ENCODE measurements at places on chromosomes 12 and 14.

DNA sequence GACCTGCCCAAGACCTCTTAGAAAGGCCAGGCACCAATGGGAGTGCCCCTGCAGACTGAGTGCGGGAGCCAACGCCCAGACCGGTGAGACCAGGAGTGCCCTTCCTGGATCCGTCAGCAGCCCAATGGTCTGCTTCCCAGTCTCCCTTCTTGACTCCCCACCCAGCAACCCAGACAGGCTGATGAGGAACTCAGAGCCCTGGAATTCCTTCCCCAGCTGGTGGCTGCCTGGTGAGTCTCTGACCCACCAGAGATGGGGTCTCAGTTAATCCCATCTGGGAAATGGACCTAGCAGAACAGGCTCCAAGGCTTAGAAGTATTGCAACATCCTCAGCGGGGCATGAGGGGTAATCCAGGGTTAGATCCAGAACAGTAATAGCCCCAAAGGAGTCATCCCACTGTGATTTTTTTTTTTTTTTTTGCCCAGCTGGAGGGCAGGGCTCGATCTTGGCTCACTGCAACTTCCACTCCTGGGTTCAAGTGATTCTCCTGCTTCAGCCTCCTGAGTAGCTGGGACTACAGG lies 1.5 kb upstream of the RASAL1 start:
- no peak for DNase-seq

GRCh38 chr14:71190770-71191374 lies 283.6 kb downstream of the PCNX1 start:
- DNase-seq: no peak

DNA sequence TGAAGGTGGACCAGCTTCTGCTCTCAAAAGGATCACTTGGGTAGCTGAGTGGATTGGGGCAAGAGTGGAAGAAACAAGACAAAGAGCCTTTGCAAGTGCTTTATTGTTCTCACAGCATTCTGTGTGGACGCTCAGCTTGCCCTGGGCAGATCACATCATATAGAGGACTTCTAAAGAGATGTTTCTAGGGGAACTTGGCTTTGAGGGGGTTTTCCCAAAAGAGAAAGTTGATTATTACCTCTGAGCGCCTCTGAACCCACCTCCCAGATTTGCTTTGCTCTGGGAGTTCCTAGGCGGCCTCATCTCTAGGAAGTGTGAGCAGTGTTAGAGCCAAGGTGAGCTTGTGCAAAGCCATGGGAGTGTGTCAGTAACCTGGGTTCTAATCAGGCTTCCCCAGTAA lies 81.7 kb downstream of the RIN3 start:
- no peak for DNase-seq

DNA sequence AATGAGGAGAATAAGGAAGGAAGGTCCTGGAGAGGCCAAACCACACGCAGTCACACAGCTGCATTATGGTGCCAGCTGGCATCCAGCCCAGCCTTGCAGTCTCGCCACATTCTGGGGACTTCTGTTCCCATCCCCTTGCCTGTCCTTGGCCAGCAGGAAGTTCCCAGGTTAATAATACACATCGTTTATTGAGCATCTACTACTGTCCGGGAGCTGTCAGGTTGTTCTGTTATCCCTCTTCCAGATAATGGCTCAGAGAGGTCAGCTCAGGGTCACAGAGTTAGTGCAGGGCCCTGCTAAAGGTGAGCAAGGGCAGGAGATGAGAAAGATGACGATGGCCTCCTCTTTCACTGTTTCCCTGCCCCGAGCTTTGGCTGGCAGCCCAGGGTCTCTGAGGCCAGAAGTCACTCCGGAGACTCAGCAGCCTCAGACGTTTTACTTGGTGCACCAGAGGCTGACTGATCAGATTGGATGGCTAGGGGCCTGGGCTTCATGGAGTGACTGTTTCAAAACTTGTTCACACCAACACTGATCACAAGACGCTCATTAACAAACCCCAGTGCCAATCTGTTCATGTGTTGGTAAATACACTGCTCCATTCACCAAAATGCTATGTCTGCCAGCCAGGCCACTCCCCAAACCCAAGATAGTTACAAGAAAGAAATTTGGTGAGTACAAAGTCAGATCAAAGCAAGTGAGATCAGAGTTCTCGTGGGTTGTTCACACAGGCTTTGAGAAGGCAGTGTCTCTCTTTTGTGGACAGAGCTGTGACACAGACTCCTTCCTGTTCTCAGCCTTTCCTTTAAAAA lies 79.2 kb downstream of the B4GALNT3 start:
- peak; percentile 71 for DNase-seq

- no peak for DNase-seq
These were observed 76.5 kb downstream of the TRMT5 start for GRCh38 chr14:60904381-60904780.

- no peak for DNase-seq
These were observed 25.7 kb upstream of the SEL1L start for GRCh38 chr14:81559385-81559784.

DNA sequence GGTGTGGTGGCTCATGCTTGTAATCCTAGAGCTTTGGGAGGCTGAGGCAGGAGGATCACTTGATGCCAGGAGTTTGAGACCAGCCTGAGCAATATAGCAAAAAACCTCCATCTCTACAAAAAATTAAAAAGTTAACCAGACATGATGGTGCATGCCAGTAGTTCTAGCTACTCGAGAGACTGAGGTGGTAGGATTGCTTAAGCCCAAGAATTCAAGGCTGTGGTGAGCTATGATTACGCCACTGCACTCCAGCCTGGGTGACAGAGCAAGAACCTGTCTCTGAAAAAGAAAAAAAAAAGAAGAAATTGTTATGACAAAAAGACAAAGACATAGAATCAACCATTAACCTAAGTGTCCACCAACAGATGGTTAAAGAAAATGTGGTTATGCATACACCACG lies 2.1 kb upstream of the ATP23 start:
- no peak for DNase-seq

DNA sequence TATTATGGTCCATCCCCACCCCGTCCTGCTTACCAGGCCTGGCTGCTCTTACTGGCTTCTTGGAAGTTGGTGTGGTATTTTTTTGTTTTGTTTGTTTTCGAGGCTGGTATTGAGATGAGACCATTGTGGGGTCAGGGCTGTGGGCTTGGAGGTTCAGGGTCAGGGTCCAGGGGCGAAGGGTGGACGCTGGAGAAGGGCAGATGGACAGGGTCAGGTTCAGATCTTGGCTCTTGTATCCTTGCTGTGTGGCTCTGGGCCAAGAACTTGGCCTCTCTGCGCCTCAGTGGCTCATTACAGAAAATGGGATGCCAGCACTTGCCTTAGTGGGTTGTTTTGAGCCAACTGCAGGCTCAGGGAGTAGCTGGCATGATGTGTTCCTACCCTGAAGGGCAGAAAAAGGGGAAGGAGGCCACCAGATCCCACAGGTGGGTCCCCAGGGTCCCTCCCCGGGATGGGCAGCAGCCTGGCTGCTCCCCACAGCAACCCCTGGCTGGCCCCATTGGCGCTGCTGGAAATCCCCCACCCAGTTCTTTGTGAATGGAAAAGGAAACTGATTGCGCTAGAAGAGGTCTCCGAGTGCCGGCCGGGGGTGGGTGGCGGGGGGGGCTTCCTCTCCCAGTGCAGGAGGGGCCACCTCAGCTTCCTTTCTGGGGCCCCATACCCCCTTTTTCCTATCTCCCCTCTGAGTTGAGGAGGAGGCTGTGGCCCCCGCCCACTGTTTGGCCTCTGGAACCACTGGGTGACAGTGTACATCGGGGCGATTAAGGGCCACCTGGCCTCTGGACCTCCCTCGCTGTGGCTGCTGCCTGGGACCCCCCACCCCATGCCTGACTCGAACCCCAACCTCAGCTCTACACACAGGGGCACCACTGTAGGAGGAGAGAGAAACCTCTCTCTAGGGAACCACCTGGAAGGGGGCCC lies 25.0 kb downstream of the SH2B3 start:
- no peak for DNase-seq

GRCh38 chr12:13570005-13570694 lies 373.6 kb downstream of the EMP1 start:
- no peak for DNase-seq

DNA sequence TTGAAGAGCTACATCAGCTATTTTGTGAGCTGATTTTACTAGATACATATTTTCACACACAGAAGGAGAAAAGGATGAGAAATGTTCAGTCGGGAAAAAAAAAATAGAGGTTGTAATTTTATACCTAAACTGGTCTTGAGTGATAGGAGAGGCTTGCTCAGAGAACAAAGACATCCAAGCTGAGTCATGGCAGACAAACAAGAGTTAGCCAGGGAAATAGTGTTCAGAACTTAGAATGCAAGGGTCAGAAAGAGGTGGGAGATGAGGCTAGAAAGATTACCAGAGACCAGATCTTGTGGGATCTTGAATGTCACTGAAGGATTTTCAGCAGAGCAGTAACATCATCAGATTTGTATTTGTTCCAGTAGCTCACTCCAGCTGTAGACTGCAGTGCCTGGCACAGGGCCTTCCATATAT lies 121.9 kb upstream of the ATF1 start:
- peak; percentile 94 for DNase-seq

DNA sequence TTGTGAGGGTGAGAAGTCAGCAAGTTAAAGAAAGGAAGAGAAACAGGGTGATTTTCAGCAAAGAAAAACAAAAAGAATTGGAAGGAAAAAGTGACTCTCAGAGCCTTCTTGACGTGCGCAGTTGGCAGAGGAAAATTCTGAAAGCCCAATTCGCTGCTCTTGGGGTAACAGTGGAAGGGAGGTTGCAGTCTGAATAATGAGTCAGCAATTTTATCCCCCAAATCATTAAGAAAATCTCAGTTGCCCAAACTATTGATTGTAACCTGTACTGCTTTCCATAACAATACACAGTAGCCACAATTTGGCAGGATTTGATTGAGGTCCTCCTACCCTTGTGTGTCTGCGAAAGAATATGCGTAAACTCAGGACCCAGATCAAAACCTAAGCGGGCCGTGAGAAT lies 309.1 kb downstream of the EMP1 start:
- DNase-seq: no peak

GRCh38 chr14:101903111-101903561 lies 61.2 kb upstream of the DYNC1H1 start:
- DNase-seq: no peak

GRCh38 chr12:64701283-64701682 lies 57.9 kb downstream of the GNS start:
- DNase-seq: no peak

- no peak for DNase-seq
These were observed 188.7 kb upstream of the TMEM260 start for GRCh38 chr14:56390859-56391258.

DNA sequence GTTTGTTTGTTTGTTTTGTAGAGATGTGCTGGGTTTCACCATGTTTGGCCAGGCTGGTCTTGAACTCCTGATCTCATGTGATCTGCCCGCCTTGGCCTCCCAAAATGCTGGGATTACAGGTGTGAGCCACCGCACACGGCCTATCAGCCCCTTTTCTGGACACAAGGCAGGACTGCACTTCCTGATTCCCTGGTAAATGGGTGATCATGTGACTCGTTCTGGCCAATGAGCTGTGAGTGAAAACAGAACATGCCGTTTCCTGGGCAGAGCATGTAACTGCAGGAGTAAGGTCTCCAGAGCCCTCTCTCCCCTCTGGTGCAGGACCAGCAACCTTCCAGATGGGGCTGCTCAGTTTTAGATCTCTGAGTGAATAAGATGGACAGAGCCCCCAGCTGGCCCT lies 92.7 kb downstream of the ITPK1 start:
- DNase-seq: no peak

DNA sequence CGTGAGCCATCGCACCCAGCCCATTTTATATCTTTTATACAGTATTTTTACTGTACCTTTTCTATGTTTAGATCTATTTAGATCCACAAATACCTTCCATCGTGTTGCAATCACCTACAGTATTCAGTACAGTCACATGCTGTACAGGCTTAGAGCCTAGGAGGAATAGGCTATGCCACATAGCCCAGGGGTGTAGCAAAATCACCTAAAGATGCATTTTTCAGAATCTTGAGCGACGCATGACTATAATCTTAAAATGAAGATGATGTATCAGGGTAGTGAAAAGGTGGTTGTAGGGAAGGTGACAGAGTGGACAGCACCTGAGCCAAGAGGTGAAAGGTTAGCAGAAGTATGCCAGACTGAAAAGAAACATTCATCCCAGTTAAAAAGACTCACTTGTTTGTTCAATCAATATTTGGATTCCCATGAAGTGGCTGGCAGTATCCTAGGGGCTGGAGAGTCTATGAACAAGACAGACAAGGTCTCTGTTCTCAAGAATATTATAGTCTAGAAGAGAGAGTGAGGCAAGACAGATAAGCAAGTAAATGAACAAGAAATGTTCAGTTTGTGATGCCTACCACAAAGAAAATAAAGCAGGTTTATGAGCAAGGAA lies 3.6 kb downstream of the SPRING1 start:
- DNase-seq: no peak

DNA sequence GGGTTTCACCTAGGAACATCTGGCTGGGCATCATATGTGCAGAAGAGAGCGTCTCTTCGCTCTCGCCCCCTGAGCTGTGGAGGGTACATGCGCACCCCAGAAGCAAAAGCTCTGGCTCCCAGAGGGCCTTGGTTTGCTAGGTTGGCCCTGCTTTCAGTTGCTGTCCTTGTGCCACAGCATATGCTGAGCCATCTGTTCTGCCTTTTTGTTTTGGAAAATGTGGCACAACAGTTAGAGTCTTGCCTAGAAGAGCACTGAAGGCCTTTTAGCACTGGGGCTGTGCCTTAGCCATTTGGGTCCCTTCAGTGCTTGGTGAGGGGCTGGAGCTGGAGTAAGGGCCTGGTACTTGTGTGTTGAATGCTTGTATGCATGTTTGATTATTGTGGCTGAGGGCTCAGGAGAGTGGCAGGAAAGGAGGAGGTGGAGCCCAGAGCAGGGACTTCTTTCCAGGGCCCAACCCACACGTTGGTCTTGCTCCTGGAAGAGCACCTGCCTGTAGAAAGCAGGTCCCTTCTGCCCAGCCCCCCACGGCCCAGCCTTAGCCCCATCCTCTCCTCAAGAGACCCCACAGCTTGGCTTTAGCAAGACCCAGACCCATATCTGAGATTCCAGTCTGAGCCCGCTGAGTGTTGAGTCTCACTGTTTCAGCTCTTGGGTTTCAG lies 113.7 kb downstream of the SLC25A47 start:
- no peak for DNase-seq

DNA sequence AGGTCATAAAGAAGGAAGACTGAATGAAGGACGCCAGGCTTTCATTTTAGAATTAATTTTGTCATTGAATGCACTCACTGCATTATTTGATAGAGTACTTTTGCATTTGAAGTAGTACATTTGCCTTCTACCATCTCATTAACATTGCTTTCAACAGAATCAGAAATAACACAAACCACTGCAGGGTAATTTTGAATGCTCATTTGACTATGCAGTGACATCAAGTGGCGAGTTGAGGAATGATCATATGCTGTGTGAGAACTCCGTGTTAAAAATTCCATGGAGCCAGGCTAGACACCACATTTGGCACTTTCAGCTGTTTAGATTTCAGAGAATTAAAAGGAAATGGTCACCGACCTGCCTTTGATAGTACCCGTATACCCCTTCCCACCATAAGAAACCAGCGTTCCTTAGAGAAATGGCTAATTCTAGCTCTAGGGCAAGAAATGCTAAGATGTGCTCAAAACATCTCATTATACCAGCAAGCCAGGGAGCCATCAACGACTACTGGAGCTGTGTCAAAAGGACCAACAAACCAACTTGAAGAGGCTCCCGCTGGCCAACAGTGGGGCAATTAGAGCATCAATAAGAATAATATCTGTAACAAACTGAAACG lies 16.5 kb downstream of the HEBP1 start:
- DNase-seq: peak; percentile 73

GRCh38 chr14:49367696-49368095 lies 218.5 kb downstream of the RPS29 start:
- no peak for DNase-seq

GRCh38 chr14:32407130-32407529 lies 78.0 kb downstream of the AKAP6 start:
- peak; percentile 53 for DNase-seq

All from fibroblast of lung (primary cell).